Suppressor macrophage (primary cell): ENCODE measurements at places on chromosomes 4 and X.

- DNase-seq: peak; percentile 51
Observed at GRCh38 chr4:53702334-53703266, 111.3 kb upstream of the LNX1 start.

- DNase-seq: no peak
Observed at GRCh38 chr4:78038704-78039103, 18.4 kb upstream of the FRAS1 start.

DNA sequence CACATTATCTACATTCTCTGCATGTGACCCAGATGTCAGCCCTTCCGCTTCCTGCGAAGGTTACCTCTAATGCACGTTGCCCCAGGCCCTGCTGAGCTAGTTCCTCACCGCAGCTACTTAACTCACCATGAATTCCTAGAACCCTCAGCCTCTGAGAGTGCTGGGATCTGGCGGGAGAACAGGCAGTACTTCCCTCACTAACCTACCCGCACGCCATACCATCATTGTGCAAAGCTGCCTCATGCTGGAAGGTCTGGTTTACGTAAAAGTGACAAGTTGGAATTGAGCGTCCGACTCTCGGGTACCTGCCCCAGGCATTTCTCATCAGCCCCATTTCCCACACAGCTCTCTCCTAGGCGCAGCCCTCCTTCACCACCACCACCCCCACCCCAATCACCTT is 6.3 kb downstream of the SLC25A4 start:
- DNase-seq: no peak

- DNase-seq: no peak
Observed at GRCh38 chrX:76657499-76657898, 230.0 kb downstream of the MAGEE1 start.

DNA sequence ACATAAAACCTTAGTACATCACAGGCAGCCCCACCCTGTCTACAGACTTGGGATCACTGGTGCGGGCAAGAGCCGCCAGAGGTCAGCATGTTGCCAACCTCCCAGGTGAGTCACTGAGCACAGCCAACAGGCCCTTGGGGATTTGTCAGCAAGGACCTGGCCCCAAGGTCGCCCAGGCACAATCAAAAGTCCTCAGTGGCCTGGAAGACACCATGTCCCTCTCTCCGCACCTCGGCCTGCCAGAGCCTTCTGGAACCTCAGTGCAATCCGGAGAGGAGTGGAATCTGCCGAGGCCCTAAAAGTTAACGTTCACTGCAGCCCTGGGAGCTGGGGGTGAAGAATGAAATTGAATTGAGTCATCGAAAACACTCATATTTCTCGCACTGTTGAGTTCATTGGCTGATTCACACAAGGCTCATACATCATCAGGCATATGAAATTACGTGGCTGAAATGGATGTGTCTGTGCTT is 74.3 kb downstream of the WFS1 start:
- no peak for DNase-seq

GRCh38 chr4:151147000-151147399 is 47.6 kb downstream of the RPS3A start:
- no peak for DNase-seq

DNA sequence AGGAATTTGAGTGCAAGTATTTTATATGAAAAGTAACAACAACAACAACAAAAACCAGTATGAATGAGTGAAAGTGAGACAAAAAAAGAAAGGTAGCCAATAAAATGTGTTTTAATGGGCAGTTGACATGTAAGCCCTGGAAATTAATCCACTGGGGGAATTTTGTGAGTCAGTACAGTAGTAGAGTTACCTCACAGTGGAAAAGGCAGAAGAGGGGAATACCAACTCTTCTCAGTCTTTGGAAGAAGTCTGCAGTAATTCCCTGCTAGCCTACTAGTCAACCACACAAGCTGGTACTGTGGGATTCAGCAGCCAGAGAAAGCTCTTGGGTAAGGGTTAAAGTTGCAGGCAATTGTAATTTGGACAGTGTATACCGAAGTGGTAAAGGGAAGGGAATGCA is 76.3 kb upstream of the IL15 start:
- DNase-seq: no peak

DNA sequence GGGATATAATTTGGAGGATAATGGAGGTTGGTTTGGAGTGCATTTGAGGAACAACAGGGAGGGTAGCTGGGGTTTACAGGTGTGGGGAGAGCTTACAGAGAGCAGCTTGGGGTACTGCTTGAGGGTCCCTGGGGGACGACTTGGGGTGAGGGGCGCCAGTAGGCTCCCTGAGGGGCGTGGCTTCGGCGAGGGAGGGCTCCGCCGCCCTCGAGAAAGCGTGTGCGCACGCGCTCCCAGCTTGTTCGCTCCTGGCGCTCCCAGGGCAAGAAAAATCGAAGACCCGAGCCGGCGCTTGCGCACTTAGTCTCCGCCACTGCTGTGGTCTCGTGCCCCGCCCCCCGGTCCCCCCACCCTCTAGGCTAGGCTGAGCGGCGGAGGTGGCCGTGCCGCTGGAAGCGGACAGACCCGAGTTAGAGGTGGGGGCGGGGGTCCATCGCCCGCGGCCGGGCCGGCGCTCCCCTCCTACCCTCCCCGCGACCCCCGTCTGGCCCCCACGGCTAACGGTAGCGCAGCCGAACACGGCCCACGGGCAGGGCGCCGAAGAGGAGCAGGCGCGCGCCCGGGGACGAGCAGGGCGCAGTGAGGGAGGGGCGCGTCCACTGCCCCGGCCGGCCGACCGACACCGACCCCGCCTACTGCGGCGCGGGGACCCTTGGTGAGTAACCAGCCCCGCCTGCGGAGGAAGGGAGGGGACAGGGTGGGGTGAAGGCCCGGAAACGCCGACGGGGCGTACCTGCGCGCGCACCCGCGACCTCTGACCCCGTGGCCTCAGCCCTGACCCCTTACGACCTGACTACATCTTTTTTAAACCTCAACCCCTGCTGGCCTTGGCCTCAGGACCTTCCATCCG is 5.4 kb upstream of the CCDC120 start:
- DNase-seq: peak; percentile 12

DNA sequence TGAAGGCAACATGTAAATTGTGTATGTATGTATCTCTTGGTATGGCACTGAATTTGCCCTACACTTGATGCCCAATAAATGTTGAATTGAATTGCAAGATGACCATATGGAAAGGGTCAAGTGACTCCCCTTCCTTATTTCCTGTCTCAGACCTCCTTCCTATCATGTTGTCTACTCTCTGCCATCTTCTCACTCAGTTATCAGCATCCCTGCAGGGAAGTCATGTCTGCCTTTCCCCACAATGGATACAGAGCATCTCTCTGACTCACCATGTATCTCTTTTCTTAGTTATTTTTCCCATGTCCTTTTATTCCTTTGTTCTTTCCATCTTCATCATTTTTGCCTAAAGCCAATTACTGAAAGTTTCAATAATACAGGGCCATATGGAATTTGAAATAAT is 22.5 kb downstream of the BMX start:
- no peak for DNase-seq

DNA sequence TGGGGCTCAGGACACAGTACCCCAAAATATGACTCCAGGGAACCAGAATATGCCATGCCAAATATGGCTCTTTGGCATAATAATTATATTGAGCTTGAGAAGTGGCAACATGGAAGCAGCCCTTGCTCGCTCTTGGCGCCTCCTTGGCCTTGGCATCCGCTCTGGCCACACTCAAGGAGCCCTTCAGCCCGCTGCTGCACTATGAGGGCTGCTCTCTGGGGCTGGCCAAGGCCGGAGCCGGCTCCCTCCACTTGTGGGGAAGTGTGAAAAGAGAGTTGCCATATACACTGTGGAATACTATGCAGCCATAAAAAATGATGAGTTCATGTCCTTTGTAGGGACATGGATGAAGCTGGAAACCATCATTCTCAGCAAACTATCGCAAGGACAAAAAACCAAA is 18.4 kb upstream of the HERC6 start:
- DNase-seq: no peak

- DNase-seq: no peak
Observed at GRCh38 chrX:153802513-153803045, 8.1 kb downstream of the SSR4 start.

GRCh38 chrX:131747173-131747572 is 203.3 kb downstream of the OR13H1 start:
- DNase-seq: no peak

DNA sequence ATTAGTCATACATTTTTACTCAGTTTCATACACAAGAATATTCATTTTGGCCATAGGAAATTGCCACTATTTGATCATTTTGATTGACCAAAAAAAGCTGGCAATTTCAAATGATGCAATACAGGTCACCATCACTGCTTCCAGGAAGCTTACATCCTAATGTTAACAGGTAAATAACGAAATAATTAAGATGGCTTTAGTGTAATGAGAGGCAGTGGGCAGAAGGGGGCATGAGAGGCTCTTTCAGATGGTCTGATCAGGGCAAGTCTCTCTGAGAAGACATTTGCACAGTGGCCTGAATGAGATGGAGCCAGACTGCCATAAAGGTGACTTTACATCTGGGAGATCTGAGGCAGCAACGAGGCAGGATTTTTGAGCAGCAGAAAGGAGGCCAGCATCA is 170.7 kb downstream of the SLIT2 start:
- peak; percentile 55 for DNase-seq

GRCh38 chr4:169269916-169270809 is 593 bp downstream of the SH3RF1 start:
- peak; percentile 38 for DNase-seq

- no peak for DNase-seq
Observed at GRCh38 chr4:159401791-159402380, 299.0 kb downstream of the RAPGEF2 start.

- DNase-seq: no peak
Observed at GRCh38 chr4:145920205-145920604, 18.4 kb downstream of the ZNF827 start.

DNA sequence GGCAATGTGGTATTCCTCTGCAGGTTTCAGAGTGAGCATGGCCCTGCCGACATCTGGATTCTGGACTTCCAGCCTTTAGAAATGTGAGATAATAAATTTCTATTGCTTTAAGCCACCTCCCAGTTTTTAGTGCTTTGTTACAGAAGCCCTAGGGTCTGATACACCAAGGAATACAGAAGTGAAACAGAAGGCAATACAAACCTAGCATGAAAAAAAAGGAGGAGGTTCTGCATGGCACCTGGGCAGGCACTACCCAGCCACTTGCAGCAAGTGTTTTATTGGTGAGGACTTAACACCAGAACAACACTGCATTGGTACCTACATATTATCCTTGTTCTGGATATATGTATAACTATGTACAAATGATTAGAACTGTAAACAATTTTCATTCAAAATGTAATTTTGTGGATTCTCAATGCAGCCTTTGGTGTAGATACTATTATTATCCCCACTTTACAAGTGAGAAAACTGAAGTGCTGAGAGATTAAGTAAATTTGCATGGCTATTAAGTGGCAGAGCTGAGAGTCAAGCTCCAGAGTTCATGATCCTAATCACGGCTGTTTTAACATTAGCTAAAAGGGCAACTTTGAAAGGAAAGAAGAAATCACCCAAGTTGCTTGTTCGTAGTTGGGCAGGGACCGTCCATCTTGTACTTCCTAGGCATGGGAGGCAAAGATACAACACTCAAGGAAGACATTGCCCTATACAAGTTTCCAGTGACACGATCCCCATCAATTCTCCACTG is 71.8 kb downstream of the IL21 start:
- no peak for DNase-seq

GRCh38 chrX:133640161-133641015 is 225.1 kb upstream of the GPC4 start:
- DNase-seq: no peak

- DNase-seq: peak; percentile 22
Observed at GRCh38 chrX:16807548-16807947, 21.3 kb downstream of the TXLNG start.

DNA sequence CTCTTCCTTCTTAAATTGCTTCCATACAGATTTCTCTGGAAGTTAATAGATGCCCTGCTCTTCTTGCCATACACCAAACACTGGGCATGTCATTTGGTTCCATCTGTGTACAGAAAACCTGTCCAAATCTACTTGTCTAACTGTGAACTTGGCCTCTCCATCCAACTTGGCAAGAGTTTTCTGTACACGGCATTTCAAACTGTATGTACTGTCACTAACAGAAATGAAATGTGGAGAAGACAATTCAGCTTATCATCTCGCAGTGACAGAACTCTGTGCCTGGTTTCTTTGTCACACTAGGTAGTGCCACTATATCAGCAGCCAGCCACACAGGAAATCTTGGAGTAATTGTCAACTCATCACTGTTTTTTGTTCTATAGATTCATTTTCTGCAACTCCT is 58.2 kb downstream of the CXXC4 start:
- no peak for DNase-seq

DNA sequence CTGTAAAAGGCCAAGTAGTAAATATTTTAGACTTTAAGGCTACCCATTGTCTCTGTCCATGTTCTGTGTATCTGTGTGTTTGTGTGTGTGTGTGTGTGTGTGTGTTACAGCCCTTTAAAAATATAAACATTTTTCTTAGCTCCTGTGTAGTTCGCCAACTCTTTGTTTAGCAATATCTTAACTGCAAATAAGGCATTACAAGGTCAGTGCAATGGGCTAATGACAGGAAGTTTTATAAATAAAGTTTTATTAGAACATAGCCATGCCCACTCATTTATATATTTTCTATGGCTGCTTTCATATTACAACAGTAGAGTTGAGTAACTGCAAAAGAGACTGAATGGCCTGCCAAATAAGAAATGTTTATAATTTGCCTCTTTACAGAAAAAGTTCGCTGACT is 5.9 kb upstream of the SLC7A11 start:
- DNase-seq: no peak

DNA sequence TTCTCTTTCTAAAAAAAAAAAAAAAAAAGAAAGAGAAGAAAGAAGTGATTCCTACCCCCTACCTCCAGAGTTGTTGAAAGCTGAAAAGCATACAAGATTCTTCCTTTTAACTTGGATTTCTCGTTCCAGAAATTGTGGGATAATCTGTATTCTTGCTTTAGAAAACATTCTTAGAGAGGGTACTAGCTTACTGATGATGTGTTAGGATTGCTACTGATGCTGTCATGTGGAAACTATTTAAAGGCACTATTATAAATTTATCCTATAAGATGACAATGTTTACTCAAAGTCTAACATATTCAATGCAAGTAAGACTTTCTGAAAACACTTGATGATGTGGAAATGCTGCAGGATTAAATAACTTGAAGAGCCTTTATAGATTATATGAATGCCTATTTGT is 204.0 kb upstream of the PUDP start:
- no peak for DNase-seq

GRCh38 chr4:67727124-67727850 is 26.3 kb upstream of the UBA6 start:
- peak; percentile 69 for DNase-seq
